ENCODE measurements at places on chromosomes 2 and 18.

- no peak for DNase-seq
Observed at GRCh38 chr2:151217343-151217742, 44.3 kb downstream of the RBM43 start.

DNA sequence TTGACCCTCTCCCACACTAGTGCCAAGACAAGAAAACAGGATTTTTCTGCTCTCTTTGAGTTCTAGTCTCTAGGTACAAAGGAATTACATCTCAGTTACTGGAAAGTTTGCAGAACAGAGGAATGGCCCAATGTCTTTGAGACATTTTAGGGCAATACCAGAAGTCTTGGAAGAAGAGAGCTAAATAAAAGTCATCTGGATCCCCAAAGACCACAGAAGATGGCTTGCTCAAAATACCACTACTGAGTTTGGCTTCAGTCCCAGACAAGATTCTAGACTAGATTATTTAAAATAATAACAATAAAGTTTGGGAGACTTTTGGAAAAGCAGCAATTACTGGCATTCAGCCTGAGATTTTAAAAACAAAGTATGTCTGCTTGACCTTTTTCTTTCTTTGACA, 61.9 kb upstream of the HK2 start:
- no peak for DNase-seq

DNA sequence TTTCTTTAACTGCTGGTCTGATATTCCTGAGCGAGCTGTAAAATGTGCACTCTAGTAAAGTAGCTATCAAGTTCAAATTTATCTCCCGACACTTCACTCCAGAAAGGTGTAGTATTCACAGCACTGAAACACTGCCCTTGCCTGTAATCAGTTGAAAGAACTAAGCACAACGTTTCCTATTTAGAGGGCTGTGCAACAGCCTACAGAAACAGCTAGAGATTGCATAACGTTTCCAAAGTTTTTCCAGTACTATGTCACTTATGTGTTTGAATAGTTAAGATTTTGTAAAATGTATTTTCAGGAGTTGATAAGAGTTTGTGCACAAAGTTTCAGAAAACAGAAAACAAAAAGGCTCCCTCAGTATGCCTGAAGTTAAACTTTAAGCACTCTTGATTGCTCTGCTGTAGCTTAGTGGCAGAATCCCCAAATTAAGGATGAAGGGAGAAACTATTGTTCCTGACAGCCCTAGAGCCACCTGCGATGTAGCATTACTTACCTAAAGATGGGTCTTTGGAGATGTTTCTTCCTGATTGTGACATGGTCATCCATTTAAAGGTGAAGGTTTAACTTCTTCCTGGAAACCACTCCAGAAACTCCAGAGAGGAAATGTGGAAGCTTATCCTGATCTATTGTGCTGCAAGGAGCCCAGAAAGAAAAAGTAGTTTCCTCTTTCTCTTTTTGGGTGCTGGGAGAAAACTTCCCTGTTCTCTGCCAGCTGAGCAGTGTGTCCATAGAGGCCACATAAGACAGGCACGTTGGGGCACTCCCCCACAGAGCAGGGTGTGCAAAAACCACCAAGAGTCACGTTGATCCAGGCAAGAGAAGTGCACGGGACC, 536 bp downstream of the PDE1A start:
- DNase-seq, result no peak

DNA sequence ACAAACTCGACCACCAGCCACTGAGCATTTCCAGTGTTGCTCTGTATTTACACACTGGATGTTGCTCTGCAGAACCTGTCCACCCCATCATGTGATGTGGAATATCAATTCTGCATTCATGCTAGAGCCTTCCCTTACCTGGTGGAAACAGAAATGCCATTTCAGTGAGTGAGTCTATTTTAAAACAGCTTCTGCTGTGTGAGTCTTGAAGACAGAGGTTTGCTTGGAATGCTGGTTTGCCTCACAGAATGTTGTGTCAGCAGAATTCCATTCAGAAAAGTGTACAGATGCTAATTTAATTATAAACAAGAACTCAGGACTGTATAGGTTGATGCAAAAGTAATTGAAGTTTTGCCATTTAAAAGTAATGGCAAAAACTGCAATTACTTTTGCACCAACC, 118.3 kb downstream of the MAP3K20 start:
- DNase-seq, result no peak

DNA sequence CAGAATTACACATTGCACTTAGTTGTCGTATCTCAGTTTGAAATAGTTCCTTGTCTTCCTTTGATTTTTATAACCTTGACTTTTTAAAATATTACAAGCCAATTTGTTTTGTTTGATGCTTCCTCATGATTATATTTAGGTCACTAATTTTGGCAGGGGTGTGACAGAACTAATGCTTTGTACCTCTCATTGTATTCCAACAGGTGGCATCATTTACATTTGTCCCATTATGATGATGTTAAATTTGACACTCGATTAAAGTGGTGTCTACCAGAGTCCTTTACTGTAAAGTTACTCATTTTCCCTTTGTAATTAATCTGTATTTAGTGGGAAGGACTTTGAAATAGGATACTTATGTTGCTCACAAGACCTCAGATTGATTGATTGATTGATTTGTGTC, 21.5 kb upstream of the MFSD2B start:
- DNase-seq, result no peak

- DNase-seq, result no peak
Observed at GRCh38 chr2:5694306-5694705, 2.1 kb downstream of the SOX11 start.

GRCh38 chr2:75071766-75072165, 113.3 kb downstream of the POLE4 start:
- no peak for DNase-seq

DNA sequence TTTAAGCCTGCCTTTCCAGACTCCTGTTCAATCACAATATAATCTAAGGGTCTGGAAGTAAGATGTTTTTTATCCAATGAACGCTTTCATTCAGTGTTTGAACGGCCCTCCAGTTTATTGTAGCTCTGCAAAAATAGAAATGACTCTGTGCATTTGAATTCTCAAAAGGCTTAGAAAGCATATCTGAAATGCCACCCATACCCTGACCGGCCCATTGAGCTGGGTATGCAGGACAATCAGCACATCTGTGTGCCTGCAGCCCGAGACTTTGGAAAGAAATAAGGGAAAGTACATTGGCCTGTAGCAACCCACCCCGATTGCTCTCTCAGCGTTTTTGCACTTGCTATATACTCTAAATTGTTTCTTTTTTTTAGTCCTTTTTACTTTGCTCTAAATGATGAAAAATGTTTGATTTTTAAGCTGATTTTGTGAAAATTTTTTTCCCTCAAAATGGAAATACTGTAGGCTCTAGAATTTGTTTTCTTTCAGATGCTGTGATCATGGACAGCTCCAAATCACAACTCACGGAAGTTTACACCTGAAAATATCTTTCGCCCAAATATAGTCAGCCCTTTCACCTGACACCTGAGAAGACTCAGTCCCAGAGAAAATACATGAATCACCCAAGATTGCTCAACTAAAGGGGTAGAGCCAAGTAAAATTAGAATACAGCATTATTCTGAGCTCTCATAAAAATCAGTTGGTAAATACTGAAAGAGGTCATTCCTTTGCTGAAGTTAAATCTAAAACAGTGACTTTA, 194.5 kb upstream of the SIX3 start:
- no peak for DNase-seq

- no peak for DNase-seq
Observed at GRCh38 chr18:75200605-75201280, 8.2 kb downstream of the PTGR3 start.

Measured in HFF-Myc (cell line).